Esophagus squamous epithelium (tissue), 5 donors: ENCODE measurements at places on chromosomes 7 and 10.

GRCh38 chr10:86945361-86946212 lies 11.8 kb downstream of the MMRN2 start:
- no peak for DNase-seq

DNA sequence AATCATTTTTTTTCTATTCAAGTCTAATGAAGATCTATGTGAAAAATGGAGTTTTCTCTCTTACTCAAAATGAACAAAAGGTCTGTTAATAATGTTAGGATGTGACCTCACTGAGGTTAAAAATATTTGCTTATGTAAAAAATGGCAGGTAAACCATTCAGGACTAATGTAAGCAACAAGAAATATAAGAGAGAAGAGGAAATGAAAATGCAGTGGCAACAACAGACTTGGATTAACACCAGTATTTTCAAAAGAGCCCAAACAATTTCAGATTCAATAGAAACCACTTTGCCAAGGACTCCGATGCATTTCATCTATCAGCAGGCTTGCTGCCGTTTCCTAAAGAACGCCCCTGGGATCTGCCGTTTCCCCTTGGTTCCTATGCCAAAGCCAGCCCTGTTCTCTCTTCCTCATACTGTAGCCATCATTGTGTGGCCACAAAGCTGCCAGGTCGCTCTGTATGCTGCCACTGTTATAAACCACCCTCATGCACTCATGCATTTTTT lies 66.4 kb downstream of the MTURN start:
- DNase-seq, result no peak

- DNase-seq, result no peak
Observed at GRCh38 chr7:100655908-100656674, at the start of gene ACTL6B. Gene ACTL6B (minus strand): TSS chr7:100656448. CDS start chr7:100656354, 94 bp downstream.

DNA sequence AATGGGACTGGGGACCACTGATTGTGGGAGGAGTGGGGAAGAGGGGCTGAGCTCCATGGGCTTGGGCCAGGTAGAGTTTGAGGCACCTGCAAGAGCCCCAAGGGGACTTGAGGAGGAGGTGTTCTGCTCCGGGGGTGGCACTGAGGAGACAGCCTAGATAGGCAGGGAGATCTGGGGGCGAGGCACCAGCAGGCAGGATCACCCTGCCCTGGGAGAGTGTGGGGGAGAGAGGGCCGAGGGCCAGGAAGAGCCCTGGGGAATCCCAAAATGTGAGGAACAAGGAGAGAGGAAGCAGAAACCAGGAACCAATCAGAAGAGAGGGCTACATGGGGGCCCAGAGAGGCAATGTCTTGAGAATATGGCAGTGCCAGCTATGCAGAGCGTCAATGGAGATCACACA lies 34.6 kb downstream of the LEP start:
- DNase-seq, result no peak

DNA sequence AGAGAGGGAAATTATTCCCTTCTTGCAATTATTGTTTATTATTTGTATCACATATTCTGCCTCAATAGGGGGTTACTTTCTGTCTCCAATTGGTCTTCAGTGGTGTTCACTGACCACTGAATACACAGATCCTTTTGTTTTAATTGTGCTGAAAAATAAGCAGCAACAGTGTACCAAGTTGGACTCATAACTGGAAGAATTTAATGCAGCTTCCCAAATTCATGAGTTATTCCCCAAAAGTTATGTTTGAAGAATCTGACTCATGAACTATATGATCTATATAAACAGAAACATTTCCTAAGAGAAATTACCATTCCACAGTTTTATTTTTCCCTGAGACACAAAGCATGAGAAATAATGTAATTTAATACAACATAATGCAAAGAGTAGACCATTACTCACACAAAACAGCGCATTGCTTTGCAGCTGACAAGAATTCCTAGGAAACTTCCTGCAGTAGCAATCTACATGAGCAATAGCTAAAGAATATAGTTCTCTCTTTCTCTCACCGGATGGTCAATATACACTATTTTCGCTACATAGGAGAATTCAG lies 479.2 kb downstream of the HTR7 start:
- DNase-seq, result no peak

DNA sequence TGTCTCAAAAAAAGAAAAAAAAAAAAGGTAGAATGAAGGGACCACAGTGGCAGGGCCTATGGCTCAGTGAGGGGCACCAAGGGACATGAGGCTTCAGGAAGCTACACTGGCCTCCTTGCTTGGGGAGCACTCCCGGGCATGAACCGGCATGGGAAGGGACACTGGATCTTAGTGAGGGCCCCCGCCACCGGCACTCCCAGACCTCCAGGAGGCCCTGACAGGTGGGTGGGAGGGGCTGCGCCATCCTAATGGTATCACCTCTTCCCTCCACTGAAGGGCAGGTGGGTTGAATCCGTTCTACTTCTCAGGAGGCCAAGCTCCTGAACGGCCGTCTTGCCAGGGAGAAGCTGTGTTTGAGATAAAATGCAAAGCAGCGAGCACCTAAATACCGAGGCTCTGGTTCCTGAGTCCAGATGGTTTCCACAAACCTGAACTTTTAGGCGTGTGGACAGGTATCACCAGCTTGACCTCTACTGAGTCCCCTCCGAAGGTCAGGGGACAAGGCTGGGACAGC lies 69.8 kb downstream of the C10orf143 start:
- DNase-seq, result no peak

DNA sequence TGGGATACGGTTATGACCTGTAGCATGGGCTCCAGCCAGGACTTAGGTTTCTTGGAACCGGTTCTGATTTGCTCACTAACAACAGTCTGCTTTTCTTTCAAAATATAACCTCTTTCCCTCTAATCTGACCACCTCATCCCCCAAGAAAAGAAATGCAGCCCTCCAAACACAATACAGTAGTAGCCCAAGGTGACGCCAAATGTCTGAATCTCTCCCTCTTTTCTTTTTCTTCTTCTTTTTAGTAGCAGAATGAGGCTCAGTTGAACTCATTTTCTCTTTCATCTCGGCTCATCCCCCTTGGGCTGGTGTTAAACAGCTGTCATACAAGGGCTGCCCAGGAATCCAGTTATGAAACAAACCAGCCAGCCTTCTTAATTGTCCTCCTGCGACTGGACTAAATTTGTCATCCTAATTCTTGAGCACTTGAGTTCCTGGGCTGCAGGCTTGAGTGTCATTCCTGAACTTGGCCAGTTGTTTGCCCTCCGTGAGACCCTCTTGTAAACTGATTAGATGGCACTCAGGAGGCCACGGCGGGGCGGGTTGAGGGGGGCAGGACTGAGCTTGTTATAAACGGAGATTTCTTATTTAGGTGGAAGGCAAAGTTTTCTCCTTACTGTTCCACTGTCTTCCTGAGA lies 94.8 kb downstream of the SORCS3 start:
- DNase-seq, result no peak

DNA sequence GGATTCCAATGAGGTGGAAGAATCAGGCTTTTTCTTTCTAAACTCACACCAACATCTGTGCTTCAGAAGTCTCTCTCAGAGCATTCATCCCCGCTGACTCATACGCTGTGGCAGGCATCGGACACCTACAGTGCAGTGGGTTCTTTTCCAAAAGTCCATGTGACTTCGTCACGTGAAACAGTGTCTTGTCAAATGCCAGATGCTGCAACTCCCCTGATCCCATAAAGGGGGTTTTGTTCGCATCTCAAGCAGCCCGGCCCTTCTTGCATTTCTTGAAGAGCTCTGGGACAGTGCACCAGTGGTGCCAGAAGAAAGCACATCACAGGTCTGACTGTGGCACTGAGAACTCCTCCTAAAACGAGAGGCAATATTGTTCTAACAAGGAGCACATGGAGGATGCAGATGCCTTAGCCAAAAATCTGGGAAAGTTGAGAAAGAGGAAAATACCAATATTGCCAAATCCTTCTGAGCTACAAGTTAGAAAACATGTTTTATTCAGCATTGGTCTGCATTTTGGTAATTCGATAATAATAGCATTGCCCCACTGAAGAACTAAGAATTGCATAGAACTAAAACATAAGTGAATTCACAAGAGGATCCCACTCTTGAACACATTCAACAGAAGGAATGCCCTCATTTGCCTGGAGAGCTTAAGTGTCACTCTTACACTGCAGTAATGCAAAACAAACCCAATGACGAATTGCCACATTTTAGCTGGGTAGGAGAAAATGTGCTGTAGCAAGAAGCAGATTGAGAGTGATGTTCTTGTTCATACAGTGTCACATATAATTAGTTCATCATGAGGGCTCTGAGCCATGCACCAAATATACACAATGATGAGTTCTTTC lies 204.4 kb downstream of the CXCL12 start:
- no peak for DNase-seq

- DNase-seq, result no peak
Observed at GRCh38 chr7:27147199-27148030, at the start of gene HOXA6. Gene HOXA6 (minus strand): TSS chr7:27147774. CDS start chr7:27147749, 25 bp downstream.

GRCh38 chr10:17785276-17785930 lies 23.7 kb upstream of the MRC1 start:
- DNase-seq, result no peak

- DNase-seq, result no peak
Observed at GRCh38 chr7:117285826-117286225, 37.0 kb downstream of the WNT2 start.

GRCh38 chr7:151687523-151688235 lies 168.0 kb upstream of the RHEB start:
- DNase-seq, result no peak

GRCh38 chr7:100567751-100568175 lies 5.9 kb downstream of the SAP25 start:
- no peak for DNase-seq

DNA sequence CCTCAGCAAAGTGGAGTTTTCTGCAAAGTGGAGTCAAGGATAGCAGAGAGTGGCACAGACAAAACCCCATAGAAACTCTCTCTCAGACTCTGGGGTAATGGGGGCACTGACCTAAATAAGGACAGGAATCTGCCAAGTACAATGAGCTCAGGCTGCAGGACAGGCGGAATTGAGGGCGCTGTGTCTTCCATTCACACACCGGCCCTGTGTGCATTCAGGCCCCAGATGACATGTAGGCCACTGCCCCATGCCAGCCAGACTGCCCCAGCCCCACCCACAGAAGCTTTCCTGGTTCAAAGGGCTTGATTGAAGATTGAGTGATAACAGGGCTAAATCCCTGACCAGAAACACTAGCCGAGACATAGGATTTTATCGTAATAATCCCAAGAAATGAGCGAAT lies 52.7 kb downstream of the EEPD1 start:
- DNase-seq, result no peak

- DNase-seq, result no peak
Observed at GRCh38 chr7:127396184-127396583, 3.7 kb upstream of the ZNF800 start.

DNA sequence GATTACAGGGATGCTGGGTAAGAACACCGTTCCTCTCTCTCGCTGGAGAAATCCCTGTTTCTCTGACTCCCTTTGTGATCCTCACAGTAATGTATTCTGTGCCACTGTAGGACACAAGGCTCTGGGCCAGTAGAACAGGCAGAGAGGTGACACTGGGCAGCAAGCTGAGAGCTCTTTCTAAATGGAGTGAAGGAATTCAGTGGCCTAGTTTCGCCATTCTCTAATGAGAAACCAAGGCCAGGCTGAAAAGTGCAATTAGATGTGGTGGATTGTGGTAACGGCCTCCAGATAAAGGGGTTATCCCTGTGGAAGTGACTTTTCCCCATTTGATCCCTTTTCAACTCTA lies 12.8 kb downstream of the KCTD7 start:
- no peak for DNase-seq

DNA sequence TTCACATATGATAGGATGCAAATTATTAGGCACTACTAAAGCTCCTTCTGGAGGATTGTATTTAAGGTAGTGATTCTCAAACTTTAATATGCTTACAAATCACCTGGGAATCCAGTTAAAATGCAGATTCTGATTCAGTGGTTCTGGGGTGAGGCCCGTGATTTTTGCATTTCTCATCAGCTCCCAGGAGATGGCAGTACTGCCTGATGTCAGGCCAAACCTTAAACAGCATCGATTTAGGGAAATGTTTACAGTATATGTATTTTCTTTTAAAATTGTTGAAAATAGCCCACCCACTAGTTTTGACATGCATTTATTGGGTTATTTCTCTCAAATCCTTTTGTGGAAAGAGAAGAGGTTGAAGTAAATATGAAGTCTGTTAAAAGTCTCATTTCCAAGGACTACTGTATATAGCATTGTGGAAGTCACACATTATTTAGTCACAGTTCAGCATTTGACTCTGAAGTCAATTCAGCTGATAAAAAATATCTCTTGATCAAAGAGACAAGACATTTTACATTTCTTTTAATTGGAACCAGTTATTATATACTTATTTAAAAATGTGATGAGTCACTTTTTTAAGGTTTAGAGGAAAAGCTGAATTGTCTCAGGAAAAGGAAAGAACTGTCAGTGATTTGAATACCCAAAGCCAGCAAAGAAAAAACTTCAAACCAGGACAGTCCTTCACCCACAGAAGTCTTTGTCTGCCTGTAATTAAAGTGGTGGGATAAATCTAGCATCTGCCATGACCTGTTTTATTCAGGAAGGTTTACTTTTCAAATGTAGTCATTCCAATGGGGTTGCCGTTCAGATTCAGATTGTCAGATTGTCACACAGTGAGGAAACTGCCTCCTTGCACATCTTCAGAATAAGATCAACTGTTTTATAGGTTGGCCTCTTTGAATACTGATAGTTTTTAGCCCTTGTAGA lies 21.1 kb upstream of the HBP1 start:
- DNase-seq, result no peak

DNA sequence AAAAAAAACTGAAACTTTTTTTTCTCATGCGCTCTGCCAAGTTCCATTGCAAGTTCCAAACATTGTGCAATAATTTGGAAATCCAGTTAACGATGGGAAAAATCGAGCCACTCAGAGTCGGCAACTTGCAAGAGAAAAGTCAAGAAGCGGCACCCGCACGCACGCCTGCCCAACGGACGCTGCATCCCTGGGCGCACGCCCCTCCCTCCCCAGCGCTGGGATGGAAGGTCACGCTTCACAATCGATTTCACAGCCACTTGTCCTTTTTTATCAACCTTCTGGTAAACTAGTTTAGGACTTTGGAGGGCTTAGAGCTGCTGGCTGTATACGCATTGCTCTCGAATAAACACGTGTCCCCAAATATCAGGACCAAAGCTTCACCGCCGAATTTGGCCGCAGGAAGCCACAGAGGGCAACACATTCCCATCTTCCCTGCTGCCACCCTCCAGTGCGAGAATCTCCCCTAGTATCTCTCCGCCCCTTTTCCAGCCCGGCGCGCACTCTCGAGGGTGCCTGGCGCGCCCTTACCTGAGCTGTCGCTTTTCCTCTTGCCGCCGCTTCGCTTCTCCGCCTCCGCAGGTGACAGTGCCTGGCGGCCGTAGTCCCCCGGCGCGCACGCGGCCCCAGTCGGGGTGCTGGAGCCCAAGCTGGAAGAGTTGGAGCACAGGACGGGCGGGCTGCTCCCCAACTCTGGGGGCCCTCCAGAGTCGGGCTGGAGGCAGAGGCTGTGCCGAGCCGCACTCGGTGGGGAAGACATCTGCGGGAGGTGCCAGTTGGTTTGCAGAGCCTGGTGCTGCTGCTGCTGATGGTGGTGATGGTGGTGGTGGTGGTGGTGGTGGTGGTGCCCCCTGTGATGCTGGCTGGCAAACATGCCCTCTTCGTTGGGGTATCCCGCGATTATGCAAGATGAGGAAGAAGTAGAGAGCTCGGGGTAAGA lies 857 bp downstream of the MEOX2 start:
- no peak for DNase-seq

- DNase-seq, result no peak
Observed at GRCh38 chr7:191105-191980, 1.0 kb upstream of the FAM20C start.
